ENCODE measurements at places on chromosomes 16 and 17.
A peak's percentile ranks its signal among the peaks of the same experiment; 100 is the strongest.

DNA sequence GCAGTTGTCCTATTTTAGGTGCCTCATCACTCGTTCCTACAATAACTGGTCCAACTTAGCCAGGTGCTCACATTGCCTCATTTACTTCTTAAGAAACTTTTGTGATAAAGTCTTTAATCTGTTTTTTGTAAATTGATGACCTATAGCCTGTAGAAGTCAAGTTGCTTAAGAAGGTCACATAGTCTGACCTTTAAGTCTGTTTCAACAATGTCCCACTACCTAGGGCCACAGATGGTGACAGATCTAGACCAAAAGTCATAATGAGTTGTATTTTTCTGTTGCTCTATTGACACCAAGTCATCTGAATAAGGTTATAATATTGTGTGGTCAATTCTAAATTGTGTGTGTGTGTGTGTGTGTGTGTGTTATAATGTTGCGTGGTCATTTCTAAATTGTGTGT, 45.1 kb downstream of the ABCA9 start:
- no peak for DNase-seq

DNA sequence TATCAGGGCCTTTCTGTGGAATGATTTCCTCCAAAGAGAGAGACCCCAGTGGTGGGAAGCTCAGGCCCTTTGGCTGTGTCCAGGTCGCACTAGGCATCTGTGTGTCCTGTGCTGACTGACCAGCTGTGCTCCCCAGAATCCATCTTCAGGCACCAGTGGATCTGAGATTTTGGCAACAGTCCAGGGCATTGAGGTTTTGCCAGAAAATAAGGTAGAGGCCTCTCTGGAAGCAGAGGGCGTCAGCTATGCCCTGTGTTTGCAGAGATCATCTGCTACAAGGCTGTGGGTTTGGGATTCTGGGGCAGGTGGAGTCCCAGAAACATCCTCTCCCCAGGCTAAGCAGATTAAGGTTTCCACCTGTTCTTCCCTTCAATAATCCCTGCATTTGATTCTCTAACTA, 57.5 kb upstream of the TOB1 start:
- DNase-seq = no peak

DNA sequence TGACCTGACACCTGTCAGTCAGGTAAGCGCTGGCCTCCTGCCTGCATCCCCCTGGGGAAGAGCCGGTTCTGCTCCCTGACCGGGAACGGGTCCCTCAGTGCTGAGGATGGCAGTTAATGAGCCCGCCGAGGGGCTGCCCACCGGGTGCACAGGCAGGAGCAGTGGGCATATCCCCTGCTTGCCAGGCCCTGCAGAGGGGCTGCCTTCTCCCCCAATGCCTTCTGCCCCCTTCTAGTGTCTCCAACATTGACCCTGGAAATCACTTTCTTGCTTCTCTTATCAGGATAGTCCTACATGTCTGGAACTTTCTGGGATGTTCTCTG, 388.5 kb downstream of the SEC14L1 start:
- no peak for DNase-seq

DNA sequence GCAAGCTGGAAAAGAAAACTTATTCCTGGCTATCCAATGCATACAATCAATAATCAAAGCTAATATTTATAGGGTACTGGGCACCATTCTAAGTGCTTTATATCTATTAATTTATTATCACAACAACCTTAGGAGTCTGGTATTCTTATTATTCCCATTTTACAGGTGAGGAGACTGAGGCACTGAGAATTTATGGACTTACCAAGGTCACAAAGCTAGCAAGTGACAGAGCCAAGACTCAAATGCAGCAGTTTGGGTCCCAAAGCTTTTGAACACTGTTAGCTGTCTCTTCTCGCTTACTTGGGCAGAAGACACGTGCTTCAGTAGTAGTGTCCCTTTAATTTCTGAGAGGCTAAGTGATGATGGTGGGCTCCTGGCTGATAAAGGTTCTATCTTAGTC, 152.6 kb downstream of the AATF start:
- DNase-seq = no peak

DNA sequence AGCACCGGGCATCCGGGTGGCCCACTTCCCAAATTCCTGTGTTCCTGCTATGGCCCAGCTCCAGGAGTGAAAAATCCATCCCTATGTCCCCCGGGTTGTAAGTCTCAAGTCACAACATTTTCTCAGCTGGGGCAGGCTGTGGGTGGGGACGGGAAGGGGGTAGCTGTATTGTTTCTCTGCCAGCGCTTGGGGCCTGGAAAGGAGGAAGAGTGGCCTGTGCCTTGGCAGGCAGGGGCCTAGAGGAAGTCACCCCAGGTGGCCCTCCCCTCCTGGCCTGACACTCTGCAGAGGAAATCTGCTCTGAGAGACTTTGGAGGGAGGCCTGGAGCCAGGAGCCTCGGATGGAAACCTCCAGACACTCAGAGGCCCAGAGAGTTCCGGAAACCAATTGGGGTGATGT, 10.6 kb upstream of the SCN4A start:
- no peak for DNase-seq

DNA sequence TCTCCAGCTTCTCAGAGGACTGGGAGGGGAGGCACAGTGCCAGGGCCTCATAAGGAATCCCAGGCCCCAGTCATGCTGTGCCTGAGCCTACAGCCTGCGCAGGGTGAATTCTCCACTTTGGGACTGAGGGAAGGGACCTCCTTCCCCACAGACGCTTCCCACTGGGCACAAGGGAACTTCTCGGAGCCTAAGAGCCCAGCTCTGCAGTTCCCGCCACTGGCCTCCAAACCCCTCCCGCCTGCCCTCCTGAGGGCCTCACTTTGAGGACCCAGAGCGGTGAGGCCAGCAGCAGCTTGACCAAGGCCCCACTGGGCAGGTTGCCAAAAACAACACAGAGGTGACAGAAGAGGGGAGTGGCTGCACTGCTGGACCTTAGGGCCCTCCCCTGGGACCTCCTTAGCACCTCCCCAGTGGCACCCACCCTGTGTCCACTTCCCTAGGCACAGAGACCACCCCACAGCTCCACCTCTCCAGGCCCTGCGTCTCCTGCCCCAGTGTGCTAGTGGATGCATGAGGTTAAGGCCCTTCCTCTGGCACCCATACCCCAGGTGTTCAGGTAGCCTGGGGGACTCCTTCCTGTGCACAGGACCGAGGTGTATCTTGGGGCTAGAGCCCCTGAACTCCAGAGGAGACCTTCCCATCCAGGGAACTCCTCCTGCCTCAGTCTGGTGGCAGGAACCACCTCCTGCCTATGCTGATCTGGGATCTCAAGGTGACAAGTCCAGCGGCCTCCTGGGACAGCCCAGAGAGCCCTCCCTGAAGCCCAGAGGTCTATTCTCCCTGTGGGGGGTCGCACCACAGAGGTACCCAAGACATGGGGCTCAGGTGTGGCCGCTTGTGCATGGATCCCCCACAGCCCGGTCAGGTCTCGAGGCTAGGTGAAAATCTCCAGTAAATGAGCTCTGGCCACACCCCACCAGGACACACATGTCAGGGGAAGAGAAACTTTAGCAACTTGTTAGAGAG, 3.4 kb downstream of the CASKIN2 start:
- DNase-seq = no peak

DNA sequence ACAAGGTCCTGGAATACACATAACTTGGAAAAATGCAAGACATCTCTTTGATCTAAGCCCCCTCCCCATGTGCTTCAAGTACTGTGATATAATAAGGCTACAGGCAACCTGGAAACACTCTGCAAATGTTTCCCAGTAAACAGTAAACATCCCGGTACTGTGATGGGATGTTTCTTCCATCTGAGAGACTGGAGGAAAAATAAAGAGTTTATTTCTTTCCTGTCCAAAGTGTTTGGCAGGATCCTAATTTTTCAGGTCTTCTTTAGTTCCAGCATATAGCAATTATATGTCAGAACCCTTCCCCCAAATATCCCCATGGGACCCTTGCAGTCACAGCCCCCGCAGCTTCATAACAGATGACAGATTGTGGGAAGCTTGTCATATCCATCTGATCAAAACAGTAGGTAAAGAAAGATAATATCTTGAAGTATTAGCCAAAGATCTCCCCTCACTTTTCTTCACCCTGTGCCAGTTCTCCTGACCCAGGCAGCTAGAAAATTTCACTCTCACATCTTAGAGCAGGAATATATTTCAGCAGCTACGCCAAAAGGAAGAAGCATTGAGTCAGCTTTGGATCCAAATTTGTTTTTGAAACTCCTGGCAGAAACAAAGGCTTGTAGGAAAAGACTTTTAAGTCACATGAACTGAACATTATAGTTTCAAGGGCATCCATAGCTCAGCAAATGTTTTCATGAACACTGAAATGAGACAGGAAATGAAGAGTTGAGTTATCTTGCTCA, 141.3 kb downstream of the HS3ST3A1 start:
- DNase-seq = no peak

- DNase-seq = no peak
Measured at GRCh38 chr17:75338335-75338734, 49.1 kb upstream of the SLC25A19 start.

- DNase-seq = no peak
Measured at GRCh38 chr17:70613681-70614080, 444.3 kb downstream of the KCNJ2 start.

DNA sequence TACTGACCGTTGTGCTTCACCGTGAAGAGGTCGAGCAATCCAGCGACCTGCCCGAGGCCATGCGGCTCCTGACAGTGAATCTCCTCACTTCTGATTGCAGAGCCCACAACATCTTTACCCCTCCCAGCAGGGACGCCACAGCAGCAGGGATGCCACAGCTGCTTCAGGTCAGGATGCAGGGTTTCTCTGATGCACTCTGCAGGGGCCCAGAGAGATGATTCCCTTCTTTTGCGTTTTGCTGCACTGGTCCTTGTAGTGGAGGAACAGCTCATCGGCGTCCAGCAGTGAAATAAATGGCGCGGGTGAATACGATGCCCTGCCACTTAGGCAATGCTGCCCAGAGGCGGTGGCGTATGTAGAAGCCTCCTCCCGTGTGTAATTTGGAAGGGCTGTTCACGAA, 5.6 kb downstream of the KIAA0513 start:
- no peak for DNase-seq

GRCh38 chr17:58316260-58316960, 12.2 kb downstream of the TSPOAP1 start:
- no peak for DNase-seq

- DNase-seq = no peak
Measured at GRCh38 chr16:11955713-11956123, 9.3 kb upstream of the TNFRSF17 start.

DNA sequence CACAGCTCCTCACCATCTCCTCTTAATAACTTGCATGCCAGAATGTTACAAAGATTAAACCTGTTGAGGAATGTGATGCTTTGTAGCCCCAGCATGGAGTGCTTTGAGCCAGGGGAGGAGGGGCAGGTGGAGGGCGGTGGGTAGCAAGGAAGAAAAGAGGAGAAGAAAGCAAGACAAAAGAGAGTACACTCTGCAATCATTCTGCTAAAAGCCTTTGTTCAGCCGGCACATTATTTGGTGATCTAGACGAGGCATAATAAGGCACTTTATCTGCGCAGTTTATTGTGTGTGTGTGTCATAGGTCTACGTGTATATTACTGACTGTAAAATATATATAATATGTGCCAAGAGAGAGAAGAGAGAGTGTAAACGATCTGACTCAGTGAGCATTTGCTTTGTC, 139.1 kb downstream of the SOX9 start:
- no peak for DNase-seq

DNA sequence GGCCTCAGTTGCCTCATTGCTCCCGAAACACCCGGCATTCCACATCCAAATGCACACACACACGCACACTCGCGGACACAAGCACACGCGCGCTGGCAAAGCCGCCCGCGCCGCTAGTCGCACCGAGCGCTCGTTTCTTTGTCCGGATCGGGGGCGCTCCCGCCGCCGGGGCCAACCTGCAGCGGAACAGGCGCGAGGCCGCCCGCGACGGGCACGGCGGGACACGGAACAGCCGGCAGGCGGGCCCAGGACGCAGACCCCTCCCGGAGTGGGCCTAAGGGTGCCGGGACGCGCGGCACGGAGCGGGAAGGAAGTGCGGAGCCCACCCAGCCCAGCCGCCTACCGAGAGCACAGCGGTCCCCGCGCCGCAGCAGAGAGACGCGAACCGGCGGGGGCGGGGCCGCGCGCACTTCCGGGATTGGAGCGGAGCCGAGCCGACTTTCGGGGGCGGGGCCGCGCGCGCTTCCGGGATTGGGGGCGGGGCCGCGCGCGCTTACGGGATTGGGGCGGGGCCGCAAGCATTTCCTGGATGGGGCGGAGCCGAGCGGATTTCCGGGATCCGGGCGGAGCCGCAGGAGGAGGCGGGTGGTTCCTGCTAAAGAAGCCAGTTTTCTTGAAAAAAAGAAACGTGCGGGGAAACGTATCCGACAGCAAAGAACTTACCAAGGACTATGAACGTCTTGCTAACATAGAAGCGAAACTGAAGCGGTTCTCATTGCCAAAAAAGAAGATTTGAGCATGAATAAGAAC, at the start of gene CYBC1:
CYBC1 (minus strand) TSS at position 396 of the 750 bp plus-strand sequence. CDS start 1,498 bp downstream, outside the sequence.
- DNase-seq = peak; percentile 78

GRCh38 chr16:85377388-85378144, 235.6 kb upstream of the GSE1 start:
- DNase-seq = no peak

- DNase-seq = no peak
Measured at GRCh38 chr17:81253358-81254131, 14.4 kb downstream of the NDUFAF8 start.

DNA sequence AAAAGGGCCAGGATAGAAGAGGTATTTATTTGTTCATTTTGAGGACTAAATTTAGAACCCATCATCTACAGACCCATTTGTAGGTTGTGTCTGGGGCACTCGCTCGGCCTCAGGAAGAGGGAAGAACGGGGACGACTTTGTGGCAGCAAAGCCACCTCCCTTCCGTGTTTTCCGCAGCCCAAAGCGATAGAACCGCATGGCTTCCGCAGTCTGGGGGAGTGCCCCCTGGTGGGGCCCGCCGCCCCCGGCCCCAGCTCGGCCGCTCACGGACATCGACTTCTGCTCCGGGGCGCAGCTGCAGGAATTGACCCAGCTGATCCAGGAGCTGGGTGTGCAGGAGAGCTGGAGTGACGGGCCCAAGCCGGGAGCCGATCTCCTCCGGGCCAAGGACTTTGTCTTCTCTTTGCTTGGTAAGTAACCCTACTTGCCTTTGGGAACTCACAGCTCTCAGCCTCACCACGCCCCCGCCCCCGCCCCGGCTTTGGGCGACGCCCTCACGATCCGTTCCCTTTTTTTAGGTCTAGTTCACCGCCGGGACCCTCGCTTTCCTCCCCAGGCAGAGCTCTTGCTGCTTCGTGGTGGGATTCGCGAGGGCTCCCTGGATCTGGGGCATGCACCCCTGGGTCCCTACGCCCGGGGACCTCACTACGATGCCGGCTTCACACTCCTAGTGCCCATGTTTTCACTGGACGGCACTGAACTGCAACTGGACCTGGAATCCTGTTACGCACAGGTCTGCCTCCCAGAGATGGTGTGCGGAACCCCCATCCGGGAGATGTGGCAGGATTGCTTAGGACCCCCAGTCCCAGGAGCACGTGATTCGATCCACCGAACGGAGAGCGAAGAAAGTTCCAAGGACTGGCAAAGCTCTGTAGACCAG, 681 bp downstream of the TMEM102 start:
- no peak for DNase-seq

- DNase-seq = no peak
Measured at GRCh38 chr17:46976626-46977270, 2.3 kb downstream of the RPRML start.

GRCh38 chr16:79509211-79509631, 91.3 kb downstream of the MAF start:
- DNase-seq = peak; percentile 62

- DNase-seq = no peak
Measured at GRCh38 chr17:78802008-78802407, 19.9 kb upstream of the CYTH1 start.

Measured in NCI-H2029 (cell line).